ENCODE measurements at places on chromosomes 13 and 19.

DNA sequence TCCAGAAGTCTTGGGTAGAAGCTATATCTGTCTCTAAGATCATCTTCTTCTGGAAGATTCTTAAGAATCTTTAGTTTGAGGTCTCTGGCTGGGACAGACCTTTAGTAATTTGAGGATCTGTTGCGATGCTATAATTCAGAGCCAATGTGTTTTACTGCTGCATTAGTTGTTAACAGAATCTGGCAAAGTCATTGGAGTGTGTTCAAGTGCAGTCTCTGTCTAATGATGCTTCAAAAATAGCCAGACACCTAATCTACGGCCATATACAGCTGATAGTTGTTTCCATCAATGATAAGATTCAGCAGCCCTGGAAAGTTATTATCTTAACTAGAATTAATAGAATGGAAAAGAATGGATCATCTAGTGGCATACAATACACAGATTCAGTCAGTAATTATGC, 72.6 kb downstream of the CDK8 start:
- no peak for DNase-seq

DNA sequence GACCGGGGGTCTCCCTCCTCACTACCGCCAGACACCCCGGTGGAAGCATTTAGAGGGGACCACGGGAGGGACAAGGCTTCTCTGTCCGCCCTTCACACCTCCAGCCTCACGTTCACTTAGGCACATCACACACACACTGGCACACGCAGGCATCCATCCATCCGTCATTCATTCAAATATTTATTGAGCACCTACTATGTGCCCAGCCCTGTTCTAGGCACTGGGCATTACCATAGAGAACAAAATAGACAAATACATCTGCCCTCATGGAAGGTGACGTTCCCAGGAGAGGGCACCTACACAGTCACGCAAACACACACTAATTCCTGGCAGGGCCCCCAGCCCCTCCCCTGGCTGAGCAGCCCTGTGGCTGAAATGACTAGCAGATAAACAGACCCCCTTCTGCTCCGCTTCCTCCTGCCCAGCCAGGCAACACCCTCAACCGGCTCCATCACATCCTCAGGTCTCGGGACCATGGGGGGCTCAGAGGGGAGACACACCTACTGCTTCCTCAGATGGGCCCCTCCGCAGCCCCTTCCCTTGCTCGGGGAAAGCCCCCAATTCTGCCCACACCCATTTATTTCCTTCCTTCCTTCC, 3.7 kb upstream of the NOP53 start:
- no peak for DNase-seq

GRCh38 chr19:7560255-7560654, 24.7 kb downstream of the PNPLA6 start:
- DNase-seq: no peak

- DNase-seq: no peak
These were observed 12.1 kb downstream of the RNASEH2B start for GRCh38 chr13:50921706-50922105.

DNA sequence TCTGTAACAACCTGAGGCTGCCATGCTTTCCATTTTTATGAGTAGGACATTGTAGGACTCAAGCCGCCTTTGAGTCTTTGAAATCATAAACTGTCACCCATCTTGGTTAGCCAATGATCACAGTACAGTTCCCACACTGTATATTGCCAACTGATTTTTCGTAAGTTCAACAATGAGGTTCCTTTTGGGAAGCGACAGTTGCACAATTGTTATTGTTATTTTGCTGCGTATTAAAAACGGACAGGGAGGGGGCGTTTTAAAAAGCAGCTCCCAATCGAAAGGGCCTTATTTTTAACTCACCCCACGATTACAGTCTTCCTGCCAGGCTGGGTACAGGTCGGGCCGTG, 601 bp downstream of the SLC46A3 start:
- DNase-seq: peak; percentile 48

DNA sequence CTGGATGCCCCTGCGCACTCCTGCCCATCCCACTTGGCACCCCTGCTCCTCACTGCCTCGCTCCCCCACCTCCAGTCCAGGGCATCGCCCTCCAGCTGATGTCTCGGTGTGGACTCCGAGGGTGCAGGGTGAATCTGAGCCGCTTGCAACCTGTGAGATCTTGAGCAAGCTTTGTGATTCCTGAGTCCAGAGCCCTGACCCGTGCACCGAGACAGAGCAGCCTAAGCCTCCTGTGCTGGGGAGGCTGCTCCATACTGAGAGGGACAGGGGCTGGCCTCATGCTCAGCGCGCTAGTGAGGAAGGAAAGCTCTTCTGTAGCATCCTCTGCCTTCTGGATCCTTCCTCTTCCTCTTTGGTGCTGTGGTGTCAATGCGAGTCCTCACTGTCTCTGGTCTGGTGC, 116.0 kb downstream of the TEX29 start:
- DNase-seq: no peak

GRCh38 chr19:15241259-15241910, 9.1 kb upstream of the EPHX3 start:
- DNase-seq: no peak

GRCh38 chr19:49362048-49362928, at the start of gene TEAD2:
TSS of gene TEAD2 (minus strand) at chr19:49362416. CDS start at chr19:49360075, 2,341 bp downstream.
- DNase-seq: peak; percentile 80

DNA sequence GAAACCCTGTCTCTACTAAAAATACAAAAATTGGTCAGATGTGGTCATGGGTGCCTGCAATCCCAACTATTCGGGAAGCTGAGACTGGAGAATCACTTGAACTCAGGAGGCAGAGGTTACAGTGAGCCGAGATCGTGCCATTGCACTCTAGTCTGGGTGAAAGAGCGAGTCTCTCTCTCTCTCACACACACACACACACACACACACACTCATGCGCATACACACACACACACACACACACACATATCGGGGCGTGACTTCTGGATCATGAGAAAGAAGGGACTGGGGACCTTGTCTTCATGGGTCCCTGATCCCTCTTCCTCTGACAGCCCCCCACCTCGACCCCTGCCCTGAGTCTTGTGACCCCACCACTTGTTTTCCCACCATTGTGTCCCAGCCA, 11.8 kb upstream of the SDHAF1 start:
- DNase-seq: no peak

- DNase-seq: no peak
These were observed 48.3 kb downstream of the SLAIN1 start for GRCh38 chr13:77745784-77746183.

GRCh38 chr13:31731921-31732320, 7.4 kb upstream of the RXFP2 start:
- DNase-seq: no peak

GRCh38 chr13:52194184-52194868, 34.9 kb upstream of the NEK3 start:
- DNase-seq: peak; percentile 64

GRCh38 chr13:105787632-105788031, 747.8 kb downstream of the EFNB2 start:
- DNase-seq: no peak

DNA sequence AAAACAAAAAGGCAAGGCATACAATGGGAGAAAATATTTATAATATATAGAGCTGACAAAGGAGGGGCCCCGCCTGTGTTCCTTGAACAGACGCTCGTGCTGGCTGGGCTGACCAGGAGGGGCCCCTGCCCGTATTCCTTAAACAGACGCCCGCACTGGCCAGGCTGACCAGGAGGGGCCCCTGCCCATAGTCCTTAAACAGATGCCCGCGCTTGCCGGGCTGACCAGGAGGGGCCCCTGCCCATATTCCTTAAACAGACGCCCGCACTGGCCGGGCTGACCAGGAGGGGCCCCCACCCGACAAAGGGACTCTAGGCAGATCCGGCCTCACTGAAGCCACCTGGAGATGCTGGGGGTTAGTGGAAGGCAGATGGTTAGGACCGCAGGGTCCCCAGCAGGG, 9.3 kb downstream of the ADPRHL1 start:
- DNase-seq: no peak

GRCh38 chr19:10712754-10713153, 5.1 kb upstream of the DNM2 start:
- no peak for DNase-seq

DNA sequence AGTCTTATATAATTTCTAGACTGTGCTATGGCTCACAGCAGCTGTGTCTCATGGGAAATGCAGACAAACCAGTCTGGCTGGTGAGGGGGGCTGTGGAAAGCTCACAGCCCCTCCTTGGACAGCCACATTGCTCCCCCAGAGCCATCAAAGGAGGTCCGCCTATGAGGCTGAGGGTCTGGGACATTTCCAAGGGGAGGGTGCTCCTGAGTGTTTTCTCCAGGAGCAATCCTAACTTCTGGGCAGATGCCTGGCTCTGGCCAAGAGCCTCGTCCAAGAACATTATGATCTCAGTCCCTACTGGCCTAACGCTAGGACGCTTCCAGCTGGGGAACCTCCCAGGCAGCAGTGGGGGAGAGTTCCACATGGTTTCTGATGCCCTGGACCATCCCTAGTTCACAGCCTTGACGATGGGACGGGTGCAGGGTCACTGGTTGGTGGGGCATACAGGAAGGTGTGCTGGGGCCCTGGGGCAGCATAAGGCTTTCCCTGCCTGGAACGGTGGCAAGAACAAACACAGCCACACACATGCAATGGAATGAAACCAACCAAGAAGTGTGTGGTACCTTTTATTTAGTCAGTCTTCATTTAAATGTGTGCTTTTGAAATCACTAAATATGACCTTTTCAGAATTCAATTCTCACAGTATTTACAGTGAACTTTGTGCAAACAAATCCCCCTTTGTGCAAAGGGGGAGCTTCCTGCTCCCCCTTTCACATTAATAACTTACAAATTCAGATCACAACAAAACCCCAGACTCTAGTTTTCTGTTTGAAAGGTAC, 60.6 kb downstream of the CDADC1 start:
- no peak for DNase-seq

- no peak for DNase-seq
These were observed 129.4 kb downstream of the PCDH20 start for GRCh38 chr13:61286148-61286745.

- no peak for DNase-seq
These were observed 81.8 kb downstream of the GGACT start for GRCh38 chr13:100506600-100507422.

DNA sequence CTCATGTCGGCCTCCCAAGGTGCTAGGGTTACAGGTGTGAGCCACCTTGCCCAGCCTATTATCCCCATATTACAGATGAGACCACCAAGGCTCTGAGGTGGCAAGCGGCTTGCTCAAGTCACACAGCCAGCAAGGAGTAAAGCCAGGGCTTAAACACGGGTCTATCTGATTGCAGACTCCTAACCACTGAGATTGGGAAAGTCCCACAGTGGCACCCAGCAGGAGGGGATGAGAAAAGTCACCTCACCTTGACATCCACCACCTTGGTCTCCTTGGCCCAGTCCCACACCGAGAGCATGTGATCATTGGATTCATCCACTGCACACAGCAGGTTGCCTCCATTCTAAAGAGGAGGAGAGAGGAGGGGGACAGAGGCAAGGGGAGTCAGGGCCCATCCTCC, 9.5 kb downstream of the EML2 start:
- no peak for DNase-seq

- DNase-seq: no peak
These were observed 52.5 kb downstream of the MTUS2 start for GRCh38 chr13:28872427-28873176.

DNA sequence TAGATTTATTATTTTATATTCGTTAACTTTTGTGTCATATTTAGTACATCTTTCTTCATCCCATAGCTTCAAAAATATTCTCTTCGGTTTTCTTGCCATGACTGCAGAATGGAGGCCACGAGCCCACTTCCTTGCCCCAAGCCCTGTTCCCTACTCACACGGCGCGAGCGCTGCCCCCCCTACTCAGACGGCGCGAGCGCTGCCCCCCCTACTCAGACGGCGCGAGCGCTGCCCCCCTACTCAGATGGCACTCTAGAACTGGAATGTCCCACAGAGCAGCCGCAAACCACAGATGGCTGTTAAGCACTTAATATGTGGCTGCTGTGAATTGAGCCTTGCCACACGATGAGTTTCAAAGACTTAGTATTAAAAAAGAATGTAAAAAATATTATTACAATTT, 102.2 kb upstream of the PEG3 start:
- DNase-seq: peak; percentile 9

DNA sequence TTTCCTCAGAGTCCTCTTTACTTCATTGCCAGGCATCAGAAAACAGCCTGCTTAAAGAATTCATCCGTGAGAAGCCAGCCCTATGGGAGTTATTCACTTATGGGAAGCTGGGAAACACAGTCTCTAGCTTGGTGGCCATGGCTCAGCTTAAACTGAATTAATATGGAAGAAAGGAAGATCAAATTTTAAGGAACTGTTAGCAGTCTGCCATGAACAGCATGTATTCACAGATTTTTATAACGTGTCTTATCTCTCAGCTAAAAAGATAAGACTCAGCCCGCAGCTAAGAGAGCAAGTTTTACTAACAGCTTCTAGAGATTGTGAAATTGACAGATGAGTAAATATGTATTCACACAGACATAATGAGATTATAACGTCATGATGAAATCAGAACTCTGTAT, 253.7 kb upstream of the RXFP2 start:
- no peak for DNase-seq

- no peak for DNase-seq
These were observed 38.9 kb upstream of the KATNAL1 start for GRCh38 chr13:30346153-30346788.

GRCh38 chr19:8446061-8446709, 1.4 kb downstream of the HNRNPM start:
- DNase-seq: no peak

GRCh38 chr13:75723901-75724300, 87.8 kb downstream of the LMO7 start:
- no peak for DNase-seq

DNA sequence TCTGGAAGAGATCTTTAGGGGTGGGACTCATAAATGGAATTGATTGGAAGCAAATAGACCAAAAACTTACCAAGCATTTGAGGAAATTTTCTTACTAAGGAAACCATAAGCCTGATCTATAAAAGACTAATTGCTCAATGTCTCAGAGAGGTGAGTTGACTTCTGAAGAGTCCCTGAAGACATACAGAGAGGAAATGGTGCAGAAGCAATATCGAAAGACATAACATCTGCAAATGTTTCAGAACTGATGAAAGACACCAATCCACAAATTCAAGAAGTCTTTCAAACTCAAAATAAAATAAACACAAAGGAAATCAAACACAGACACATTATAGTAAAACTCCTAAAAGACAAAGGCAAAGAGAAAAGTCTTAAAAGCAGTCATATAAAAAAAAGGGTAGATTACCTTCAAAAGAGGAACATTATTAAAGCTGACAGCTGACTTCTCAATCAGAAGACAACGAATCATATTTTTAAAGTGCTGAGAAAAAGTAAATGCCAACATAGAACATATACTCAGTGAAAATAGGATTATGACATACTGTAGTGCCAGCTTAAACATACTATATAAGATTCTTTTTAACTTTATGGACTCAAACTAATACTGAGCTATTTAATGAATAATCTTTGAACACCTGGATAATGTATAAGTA, 45.4 kb upstream of the CALM3 start:
- no peak for DNase-seq

DNA sequence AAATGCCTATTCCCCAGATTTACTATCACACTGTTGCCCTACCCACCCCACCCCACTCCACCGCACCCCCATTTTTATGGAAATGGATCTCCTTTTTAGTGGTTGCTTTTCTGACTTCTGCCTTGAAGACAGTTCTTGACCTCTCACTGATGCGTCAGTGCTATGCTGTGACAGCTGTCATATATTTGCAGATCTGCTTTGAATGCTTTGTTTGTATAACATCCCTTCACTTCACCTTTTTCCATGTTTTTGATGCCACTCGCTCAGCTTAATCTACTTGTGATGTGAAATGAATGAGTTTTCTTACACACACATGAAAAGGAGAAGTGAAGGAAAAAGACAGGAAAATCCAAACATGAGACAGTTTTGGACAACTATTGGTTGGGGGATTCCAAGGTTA, 731.0 kb downstream of the SLITRK6 start:
- DNase-seq: no peak

- DNase-seq: no peak
These were observed 146.5 kb downstream of the URI1 start for GRCh38 chr19:30088567-30088966.
